ENCODE measurements at places on chromosomes 12 and 14. TPM values are rescaled to one million over a fixed set of nuclear protein-coding genes. Genes with fewer than 3 reads are reported as not detected.

DNA sequence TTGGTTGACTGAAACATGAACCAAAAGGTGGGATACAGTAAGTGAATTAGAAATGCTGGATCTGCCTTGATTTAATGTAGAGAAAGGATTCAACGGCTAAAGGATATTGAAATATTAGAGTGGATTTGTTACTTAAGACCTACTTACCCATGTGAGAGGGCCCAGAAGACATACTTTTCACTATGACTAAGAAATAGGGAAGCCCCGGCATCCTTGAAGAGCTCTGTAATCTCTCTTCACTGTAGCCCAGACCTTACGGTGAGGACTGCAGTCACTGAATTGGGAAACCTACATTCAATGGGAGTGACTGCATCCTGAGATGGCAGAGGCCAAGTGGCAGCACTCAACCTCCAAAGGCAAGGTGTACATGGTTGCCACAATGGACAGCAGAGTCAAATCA, 52.5 kb downstream of the KANSL2 start:
- DNase-seq = no peak

DNA sequence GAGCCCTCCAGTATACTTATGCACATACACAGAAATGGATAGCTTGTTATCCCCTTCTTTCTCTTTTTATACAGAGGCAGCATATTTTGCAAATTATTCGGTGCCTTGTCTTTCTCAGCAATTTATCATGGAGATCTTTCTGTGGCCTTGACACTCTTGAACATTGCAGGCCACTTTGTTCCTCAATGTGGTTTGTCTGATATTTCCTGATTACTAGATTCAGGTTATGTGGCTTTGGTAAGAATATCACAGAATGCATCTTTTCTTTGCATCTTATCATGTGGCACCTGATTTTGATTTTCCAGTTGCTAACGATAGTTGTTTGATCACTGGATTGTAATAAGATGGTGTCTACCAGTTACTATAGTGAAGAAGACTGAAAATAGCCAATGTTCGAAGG, 7.1 kb upstream of the SNRPF start:
- no peak for DNase-seq

The PPP4R4 gene
- 9.5 TPM for total RNA-seq

GRCh38 chr12:1324910-1325309, 269.5 kb downstream of the FBXL14 start:
- DNase-seq = no peak

DNA sequence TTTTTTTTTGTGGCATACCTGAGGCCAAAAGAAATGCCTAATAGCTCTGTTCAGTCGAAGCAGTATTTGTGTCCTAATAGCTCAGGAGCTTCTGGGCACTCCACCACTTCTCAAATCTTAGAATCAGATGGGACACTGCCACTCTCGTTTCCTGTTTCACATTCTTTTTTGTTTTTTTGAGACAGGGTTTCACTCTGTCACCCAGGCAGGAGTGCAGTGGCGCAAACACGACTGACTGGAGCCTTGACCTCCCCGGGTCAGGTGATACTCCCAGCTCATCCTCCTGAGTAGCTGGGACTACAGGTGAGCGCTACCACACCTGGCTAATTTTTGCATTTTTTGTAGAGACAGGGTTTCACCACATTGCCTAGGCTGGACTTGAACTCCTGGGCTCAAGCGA, 52.7 kb downstream of the SPPL3 start:
- no peak for DNase-seq

The DLK1 gene
- total RNA-seq = not detected

The KERA gene
- not detected for total RNA-seq

- DNase-seq = no peak
These were observed 159.3 kb downstream of the NPAS3 start for GRCh38 chr14:33098016-33098415.

The NAV3 gene
- total RNA-seq = not detected

The GPR137C gene
- total RNA-seq = 0.46 TPM

The LRTM2 gene
- not detected for total RNA-seq

The SIX4 gene
- 0.19 TPM for total RNA-seq

The REM2 gene
- total RNA-seq = 4.6 TPM

DNA sequence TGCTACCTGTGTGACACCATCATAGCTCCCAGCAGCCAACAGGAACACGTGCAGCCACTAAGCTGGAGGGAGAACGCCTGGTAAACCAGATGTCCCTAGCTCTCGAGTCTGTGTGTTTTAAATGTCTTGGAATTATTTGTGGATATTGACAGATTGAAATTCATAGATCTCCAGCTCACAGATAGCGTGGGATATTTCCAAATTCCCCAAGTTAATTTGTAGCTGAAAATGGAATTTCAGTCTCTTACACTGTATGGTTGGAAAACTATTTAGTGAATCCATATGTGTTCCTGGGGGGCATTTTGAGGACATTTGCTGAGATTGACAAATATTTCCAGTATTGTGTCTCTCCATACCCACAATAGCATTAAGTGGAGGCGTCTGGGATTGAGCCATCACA, 618.6 kb upstream of the TMEM132C start:
- no peak for DNase-seq

GRCh38 chr12:132541200-132541599, 51.2 kb downstream of the FBRSL1 start:
- no peak for DNase-seq

The ACIN1 gene
- total RNA-seq = 162 TPM

The CD163L1 gene
- total RNA-seq = not detected

The RBMS2 gene
- total RNA-seq = 7.9 TPM

The TEX52 gene
- total RNA-seq = 0.48 TPM

The SSTR1 gene
- total RNA-seq = not detected

DNA sequence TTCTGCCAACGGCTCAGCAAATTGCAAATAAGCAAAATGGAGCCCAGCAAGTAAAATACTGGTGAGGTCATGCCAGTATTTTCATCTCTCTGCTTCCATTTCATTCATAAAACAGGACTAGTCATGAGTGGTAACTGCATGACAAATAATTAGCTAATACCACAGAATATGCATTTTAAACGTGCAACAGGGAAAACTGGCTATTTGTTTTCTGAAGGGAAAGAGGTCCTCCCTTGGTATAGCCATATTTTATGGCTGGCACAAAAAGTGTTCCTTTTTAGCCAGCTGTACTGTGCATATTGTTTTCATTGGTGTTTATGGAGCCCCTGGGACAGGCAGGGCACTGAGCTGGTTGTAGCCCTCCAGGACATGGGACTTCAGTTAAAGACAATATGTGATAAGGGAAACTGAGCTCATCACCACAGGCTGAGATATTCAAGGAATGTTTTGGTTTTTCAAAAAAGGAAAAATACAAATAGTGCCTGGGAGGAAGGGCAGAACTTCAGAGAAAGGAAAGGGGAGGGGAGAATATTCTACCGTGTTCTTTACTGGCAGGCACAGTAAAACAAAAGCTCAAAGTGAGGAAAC, 26.1 kb upstream of the FOXN3 start:
- DNase-seq = no peak

The REP15 gene
- not detected for total RNA-seq

The CLEC7A gene
- total RNA-seq = not detected

DNA sequence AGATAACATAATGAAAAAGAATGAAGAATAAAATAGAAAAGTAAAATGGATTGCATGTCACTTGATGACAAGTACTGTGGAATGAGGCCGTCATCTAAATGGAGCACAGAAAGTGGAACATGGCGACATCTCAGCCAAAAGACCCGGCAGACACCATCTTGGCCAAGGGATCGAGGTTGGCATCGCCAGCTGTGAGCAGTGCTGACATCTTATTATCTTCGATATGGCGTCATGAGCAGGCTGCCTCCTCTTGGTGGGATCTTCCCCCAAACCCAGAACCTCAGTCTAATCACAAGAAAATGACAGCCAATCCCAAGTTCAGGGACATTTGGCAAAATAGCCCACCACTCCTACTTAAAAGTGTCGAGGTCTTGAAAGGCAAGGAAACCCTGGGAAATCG, 15.1 kb downstream of the SERPINA5 start:
- DNase-seq = no peak

The FAM222A gene
- 0.55 TPM for total RNA-seq

DNA sequence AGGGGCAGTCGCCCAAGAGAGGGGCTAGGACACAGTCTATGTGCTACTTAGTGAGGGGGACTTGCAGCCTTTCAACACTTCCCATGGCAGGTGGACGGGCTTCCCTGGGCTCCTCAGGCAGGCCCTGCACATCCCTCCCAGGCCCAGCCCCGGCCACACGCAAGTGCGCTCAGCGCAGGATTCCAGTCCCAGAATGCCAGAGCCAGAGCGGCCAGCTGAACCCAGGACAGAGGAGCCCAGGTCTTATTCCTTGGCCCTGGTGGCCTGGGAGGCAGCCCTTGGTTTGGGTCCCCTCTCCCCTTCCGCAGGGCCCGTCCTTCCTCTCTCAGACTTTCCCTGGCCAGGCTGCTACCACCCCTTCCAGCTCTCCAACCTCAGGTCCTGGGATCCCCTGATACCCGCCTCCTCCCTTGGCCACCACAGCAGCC, 12.0 kb downstream of the DLK1 start:
- DNase-seq = no peak

DNA sequence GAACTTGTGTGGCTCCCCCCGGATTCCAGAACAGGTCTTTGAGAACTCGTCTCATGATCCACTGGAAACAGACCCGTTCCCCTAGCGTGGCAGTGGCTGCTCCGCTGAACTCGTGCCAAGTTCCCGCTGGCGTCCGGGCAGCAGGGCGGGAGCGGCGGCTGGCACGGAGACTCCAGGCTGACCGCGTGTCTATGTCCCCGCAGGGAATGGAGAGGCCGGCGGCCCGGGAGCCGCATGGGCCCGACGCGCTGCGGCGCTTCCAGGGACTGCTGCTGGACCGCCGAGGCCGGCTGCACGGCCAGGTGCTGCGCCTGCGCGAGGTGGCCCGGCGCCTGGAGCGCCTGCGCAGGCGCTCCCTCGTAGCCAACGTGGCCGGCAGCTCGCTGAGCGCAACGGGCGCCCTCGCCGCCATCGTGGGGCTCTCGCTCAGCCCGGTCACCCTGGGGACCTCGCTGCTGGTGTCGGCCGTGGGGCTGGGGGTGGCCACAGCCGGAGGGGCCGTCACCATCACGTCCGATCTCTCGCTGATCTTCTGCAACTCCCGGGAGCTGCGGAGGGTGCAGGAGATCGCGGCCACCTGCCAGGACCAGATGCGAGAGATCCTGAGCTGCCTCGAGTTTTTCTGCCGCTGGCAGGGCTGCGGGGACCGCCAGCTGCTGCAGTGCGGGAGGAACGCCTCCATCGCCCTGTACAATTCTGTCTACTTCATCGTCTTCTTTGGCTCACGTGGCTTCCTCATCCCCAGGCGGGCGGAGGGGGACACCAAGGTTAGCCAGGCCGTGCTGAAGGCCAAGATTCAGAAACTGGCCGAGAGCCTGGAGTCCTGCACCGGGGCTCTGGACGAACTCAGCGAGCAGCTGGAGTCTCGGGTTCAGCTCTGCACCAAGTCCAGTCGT, 1.5 kb downstream of the APOLD1 start:
- peak; percentile 75 for DNase-seq

- DNase-seq = no peak
These were observed 9.0 kb downstream of the PHETA1 start for GRCh38 chr12:111359914-111360276.

- no peak for DNase-seq
These were observed 54.2 kb downstream of the CCNK start for GRCh38 chr14:99535448-99535847.

The NINJ2 gene
- total RNA-seq = 3.0 TPM

GRCh38 chr14:102363182-102363943, 622 bp downstream of the TECPR2 start:
- DNase-seq = peak; percentile 50

The BEGAIN gene
- 2.6 TPM for total RNA-seq

DNA sequence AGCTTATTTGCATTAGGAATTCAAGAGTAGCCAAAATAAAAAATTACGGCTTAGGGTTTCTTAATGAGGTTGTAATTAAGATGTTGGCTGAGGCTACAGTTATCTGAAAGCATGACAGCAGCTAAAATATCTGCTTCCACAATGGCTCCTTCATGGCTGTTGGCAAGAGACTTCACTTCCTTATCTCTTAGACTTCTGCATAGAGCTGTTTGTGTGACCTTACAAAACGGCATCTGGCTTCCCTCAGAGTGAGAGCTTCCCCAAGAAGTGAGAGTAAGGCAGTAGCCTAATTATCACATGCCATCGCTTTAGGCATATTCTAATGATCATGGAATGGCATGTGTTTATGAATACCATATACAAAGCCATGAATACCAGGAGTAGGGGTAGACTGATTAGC, 57.6 kb downstream of the CCDC59 start:
- DNase-seq = no peak

The IL25 gene
- not detected for total RNA-seq

DNA sequence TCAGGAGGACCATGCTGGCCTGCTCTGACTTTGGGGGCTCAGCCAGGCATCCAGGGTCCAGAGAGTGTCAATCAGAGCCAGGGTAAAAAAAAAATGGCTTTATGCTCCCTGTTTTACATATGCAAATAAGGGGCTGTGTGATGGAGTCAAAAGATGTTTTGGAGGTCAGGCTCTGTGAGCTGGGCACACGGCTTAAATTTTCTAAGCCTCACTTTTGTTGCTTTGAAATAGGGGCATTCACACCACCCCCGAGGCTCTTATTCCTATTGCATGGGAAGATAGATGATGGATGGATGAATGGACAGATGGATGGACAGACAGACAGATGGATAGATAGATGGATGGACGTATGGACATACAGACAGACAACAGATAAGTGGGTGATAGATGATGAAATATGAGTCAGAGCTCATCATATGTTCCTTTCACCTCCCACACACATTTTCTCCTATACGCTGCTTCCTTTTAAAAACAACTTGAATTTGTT, 42.7 kb downstream of the RIN3 start:
- DNase-seq = no peak

GRCh38 chr12:52285851-52286530, 5.3 kb downstream of the KRT81 start:
- no peak for DNase-seq

DNA sequence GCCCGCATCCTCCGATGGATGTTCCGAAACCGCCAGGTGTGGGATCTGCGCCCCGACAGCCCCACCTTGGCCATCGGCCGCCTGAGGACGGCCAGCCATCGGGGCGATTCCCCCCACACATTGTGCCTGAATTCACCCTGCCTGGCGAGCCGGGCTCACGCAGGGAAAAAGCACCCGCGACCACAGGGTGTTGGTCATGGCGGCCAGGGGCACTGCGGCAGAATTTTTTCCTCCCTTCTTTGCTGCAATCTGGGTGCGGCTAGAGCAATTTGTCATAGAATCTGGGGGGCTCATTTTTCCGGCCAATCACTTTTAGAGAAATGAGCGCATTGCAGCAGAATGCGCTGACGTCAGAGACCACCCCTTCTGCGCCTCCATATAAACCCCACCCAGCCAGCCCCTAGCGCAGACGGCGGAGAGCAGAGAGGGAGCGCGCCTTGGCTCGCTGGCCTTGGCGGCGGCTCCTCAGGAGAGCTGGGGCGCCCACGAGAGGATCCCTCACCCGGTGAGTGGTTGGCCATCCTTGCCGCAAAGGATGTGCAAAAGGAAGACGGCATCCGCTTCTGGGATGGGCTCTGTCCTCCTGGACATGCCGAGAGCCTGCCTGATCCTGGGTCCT, at the start of gene MEG3:
Gene MEG3 (plus strand): TSS at position 406 of the 619 bp plus-strand sequence.
- DNase-seq = no peak

GRCh38 chr14:78278464-78279250, 108.5 kb downstream of the NRXN3 start:
- no peak for DNase-seq
